ENCODE measurements at places on chromosomes 2 and 18. TPM values are rescaled to one million over a fixed set of nuclear protein-coding genes. Genes with fewer than 3 reads are reported as not detected.
A peak's percentile ranks its signal among the peaks of the same experiment; 100 is the strongest.

THADA gene
- 35.6 TPM for total RNA-seq

GRCh38 chr18:80137976-80138375 lies 28.9 kb downstream of the ADNP2 start:
- H3K36me3 ChIP-seq = peaks cover 18% of the 10 kb centered on the region
- no peaks in the 10 kb centered on the region for H3K27me3 ChIP-seq
- H3K4me1 ChIP-seq = no peaks in the 10 kb centered on the region
- no peak overlapping the region for H3K4me3 ChIP-seq

- DNase-seq = no peak
- no peak overlapping the region for H3K27ac ChIP-seq
- H3K4me1 ChIP-seq = peaks cover 20% of the 10 kb centered on the region
- H3K36me3 ChIP-seq = no peaks in the 10 kb centered on the region
These were observed 106.9 kb downstream of the LIPG start for GRCh38 chr18:49668574-49669275.

- H3K4me3 ChIP-seq = no peak overlapping the region
- no peaks in the 10 kb centered on the region for H3K4me1 ChIP-seq
- DNase-seq = no peak
- H3K27me3 ChIP-seq = no peaks in the 10 kb centered on the region
- no peaks in the 10 kb centered on the region for H3K36me3 ChIP-seq
These were observed 384.5 kb upstream of the MEIS1 start for GRCh38 chr2:66050392-66050791.

- no peaks in the 10 kb centered on the region for H3K36me3 ChIP-seq
- DNase-seq = no peak
- H3K4me3 ChIP-seq = no peak overlapping the region
- no peak overlapping the region for H3K27ac ChIP-seq
These were observed 460.5 kb downstream of the DSC3 start for GRCh38 chr18:30582078-30582477.

- H3K27me3 ChIP-seq = no peaks in the 10 kb centered on the region
- H3K4me3 ChIP-seq = no peak overlapping the region
- DNase-seq = no peak
- H3K27ac ChIP-seq = peak overlapping the region; percentile 43
- H3K4me1 ChIP-seq = peaks cover 6% of the 10 kb centered on the region
These were observed 113.4 kb upstream of the WDSUB1 start for GRCh38 chr2:159399716-159400415.

All from type B pancreatic cell (in vitro differentiated cells).